ENCODE measurements at places on chromosomes 6 and 20.

DNA sequence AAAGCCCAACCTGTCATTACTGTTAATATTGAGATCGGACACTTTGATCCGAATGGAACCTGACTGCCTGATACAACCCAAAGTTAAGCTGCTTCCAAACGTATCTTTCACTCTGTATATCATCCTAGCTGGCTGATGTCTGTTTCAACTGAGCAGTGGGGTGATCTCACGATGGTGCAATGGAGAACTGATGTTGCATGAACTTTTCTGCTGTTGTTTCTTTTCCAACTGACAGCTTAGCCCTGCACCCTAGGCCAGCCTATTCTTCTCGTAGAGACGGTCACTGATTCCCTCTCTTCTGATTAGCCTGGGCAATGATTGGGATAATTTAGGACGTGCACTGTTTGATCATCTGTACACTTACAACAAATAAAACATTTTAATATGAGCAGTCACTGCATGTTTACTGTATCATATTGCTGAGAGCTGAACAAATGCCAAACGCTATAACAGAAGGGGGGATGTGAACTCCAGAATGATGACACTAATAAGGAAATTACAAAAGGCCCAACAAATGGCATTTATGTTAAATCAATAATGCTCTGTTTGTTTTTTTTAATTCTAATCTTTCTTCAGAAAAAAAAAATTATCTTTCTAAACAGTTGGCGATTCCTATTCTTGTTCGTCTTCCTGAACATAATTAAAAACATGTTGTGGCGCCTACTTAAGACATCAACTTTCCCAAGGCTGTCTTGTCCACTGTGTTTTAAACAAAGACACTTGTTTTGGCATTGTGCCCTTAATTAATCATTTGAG lies 184.8 kb downstream of the ZNF217 start:
- H3K36me3 ChIP-seq: no peaks in the 10 kb centered on the region
- DNase-seq: no peak
- H3K4me3 ChIP-seq: no peak overlapping the region
- no peak overlapping the region for H3K27ac ChIP-seq
- no peaks in the 10 kb centered on the region for H3K4me1 ChIP-seq
- no peaks in the 10 kb centered on the region for H3K27me3 ChIP-seq

- H3K27ac ChIP-seq: no peak overlapping the region
- H3K27me3 ChIP-seq: no peaks in the 10 kb centered on the region
These were observed 1102.1 kb upstream of the FLRT3 start for GRCh38 chr20:15439551-15439950.

- no peak overlapping the region for H3K27ac ChIP-seq
- no peaks in the 10 kb centered on the region for H3K27me3 ChIP-seq
These were observed 973.2 kb upstream of the SLC35B3 start for GRCh38 chr6:9408402-9409117.

- no peak for DNase-seq
- H3K27me3 ChIP-seq: no peaks in the 10 kb centered on the region
- H3K4me3 ChIP-seq: no peak overlapping the region
- no peak overlapping the region for H3K27ac ChIP-seq
- H3K36me3 ChIP-seq: no peaks in the 10 kb centered on the region
These were observed 60.9 kb downstream of the TULP4 start for GRCh38 chr6:158373214-158373613.

- H3K4me3 ChIP-seq: no peak overlapping the region
- no peak overlapping the region for H3K27ac ChIP-seq
- H3K27me3 ChIP-seq: no peaks in the 10 kb centered on the region
- DNase-seq: no peak
- H3K4me1 ChIP-seq: no peaks in the 10 kb centered on the region
- H3K36me3 ChIP-seq: no peaks in the 10 kb centered on the region
These were observed 4.1 kb downstream of the SPTLC3 start for GRCh38 chr20:13012886-13013285.

GRCh38 chr6:79469376-79470246 lies 67.6 kb downstream of the LCA5 start:
- no peak overlapping the region for H3K4me3 ChIP-seq
- H3K27ac ChIP-seq: no peak overlapping the region
- H3K4me1 ChIP-seq: no peaks in the 10 kb centered on the region
- DNase-seq: no peak
- H3K36me3 ChIP-seq: no peaks in the 10 kb centered on the region
- no peaks in the 10 kb centered on the region for H3K27me3 ChIP-seq

DNA sequence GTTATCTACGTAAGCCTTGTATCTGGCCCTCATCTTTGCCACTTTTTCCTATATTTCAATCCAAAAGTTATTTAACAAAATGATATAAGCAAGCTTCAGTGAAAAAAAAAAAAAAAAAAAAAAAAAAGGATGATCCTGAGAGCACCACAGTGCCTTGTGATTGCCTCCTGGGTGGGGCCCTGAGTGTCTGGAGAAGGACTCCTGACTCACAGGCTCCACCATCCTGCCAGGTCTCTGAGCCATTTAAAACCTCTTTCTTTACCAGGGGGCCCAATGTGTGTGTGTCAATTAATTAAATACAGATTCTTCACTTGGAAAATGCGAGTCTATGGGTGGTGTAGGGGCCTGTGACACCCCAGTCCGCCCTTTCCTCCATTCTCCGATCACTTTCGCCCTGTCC lies 105.2 kb downstream of the SMOC2 start:
- H3K4me3 ChIP-seq: no peak overlapping the region
- no peaks in the 10 kb centered on the region for H3K4me1 ChIP-seq
- no peak overlapping the region for H3K27ac ChIP-seq
- H3K27me3 ChIP-seq: peaks cover 10% of the 10 kb centered on the region
- H3K36me3 ChIP-seq: no peaks in the 10 kb centered on the region
- DNase-seq: no peak

DNA sequence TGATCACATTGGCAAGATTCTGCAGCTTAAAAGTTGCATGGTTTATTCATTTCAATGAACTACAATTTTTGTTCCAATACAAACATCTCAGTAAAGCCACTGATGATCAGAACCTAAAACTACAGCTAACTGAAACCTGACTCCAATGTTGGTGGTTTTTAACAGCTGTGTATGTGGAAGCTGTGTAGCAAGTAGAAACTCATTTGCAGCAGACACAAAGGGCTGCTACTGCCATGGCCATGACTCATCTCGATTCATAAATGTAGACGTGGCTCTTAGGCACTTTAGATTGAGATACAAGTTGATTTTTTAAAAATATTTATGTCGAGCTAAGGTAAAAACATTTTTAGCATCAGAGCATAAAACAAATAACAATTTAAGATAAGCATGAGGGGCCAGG lies 19.5 kb upstream of the MAP3K4 start:
- H3K27ac ChIP-seq: no peak overlapping the region
- no peak overlapping the region for H3K4me3 ChIP-seq
- no peaks in the 10 kb centered on the region for H3K36me3 ChIP-seq
- H3K27me3 ChIP-seq: no peaks in the 10 kb centered on the region

DNA sequence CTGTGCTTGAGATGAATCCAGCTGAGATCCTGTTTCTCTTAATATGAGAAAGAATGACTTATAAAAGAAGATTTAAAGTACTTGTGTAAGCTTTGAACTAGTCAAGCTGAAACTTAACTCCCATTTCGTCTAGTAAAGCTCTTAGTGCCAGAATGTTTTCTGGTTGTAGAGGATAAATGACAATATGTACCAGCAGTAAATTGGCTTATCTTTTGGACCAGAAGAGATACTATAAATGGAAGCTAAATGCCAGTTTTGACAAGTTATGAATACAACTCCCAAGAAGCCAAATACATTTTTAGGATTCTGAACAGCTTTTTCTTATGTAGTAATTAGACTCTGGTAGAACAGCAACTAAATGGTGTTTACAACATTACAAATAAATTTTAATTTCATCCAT lies 608.7 kb downstream of the EYS start:
- no peaks in the 10 kb centered on the region for H3K36me3 ChIP-seq
- DNase-seq: no peak
- H3K4me1 ChIP-seq: no peaks in the 10 kb centered on the region
- no peak overlapping the region for H3K27ac ChIP-seq

- no peaks in the 10 kb centered on the region for H3K4me1 ChIP-seq
- no peak for DNase-seq
- H3K27me3 ChIP-seq: peaks cover 7% of the 10 kb centered on the region
- H3K27ac ChIP-seq: no peak overlapping the region
- H3K4me3 ChIP-seq: no peak overlapping the region
These were observed 64.8 kb upstream of the NAA20 start for GRCh38 chr20:19952392-19952791.

- H3K27me3 ChIP-seq: peaks cover 30% of the 10 kb centered on the region
- no peaks in the 10 kb centered on the region for H3K4me1 ChIP-seq
- no peaks in the 10 kb centered on the region for H3K36me3 ChIP-seq
- no peak overlapping the region for H3K4me3 ChIP-seq
- H3K27ac ChIP-seq: no peak overlapping the region
These were observed 278.3 kb downstream of the SOX4 start for GRCh38 chr6:21871831-21872230.

DNA sequence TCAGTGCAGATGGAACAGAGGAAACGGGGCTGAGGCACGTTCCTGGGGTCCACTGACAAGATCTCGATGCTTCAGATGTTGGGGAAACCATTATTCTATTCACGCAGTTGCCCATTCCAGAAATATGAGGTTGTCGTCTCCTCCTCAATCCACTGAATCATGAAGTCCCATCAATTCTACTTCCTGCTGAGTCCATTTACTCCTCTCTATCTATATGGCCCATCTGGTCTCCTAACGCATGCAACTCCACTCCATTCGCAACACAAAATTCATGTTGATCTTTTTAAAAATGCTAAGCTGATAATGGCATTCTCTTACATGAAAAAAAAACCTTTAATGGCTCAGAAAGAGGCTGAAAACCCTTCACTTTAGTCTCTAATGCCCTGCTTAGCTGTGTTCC lies 37.5 kb downstream of the MAP3K5 start:
- H3K4me3 ChIP-seq: no peak overlapping the region
- H3K4me1 ChIP-seq: peaks cover 18% of the 10 kb centered on the region
- H3K27me3 ChIP-seq: no peaks in the 10 kb centered on the region
- no peaks in the 10 kb centered on the region for H3K36me3 ChIP-seq
- peak overlapping the region; percentile 50 for H3K27ac ChIP-seq

GRCh38 chr6:122264557-122264956 lies 134.9 kb upstream of the HSF2 start:
- H3K4me3 ChIP-seq: no peak overlapping the region
- H3K27ac ChIP-seq: no peak overlapping the region
- H3K27me3 ChIP-seq: no peaks in the 10 kb centered on the region
- H3K36me3 ChIP-seq: no peaks in the 10 kb centered on the region
- DNase-seq: no peak

DNA sequence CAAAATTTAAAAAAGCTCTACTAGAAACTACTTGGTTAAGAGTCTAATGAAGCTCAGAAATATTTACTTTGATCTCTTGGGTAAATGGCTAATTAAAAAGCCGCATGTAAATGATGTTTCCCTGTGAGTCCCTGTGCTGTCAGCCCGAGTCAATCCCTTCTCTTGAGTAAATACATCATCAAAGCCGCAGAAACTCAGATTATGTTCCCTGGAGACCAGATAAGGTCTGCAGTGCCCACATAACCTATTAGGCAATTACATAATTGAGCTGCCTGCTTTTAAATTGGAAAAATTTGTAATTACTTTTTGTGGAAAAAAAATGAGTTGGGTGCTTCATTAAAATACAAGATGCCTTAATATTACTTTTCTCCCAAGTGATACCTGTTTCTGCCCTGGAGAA lies 83.1 kb downstream of the KIZ start:
- no peaks in the 10 kb centered on the region for H3K4me1 ChIP-seq
- H3K4me3 ChIP-seq: no peak overlapping the region
- H3K27ac ChIP-seq: no peak overlapping the region

DNA sequence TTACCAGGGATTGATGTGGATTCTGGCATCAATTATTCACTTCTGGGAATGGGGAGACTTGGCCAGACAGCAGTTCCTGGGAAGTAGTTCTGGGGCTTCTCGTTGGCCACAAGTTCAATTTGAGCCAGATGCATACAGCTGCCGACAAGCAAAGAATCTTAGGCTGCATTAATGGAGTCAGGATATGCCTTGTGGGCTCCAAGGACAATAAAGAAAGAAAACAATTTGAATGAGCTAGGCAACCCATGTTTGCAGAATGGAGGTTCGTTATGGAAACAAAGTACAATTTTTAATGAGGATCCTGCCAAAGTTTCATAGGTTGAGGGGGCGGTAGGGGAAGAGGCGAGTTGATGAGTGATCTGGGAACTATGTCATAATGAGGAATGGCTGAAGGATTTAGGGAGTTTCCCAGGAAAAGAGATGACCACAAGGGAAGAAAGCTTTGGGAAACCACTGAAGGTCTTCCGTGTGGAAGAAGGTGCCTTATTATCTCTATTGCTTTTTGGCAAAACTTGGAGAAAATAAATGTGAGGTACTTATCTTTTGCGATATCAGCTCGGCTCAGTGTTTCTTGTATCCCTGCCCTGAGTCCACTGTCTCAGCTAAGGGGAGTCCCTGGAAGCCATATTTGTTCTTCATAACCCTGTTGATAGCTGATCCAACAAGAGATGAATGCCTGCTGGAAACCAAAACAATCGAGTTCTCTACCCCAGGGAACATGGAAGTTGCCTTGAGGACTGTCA lies 181.0 kb upstream of the ZNF217 start:
- no peaks in the 10 kb centered on the region for H3K4me1 ChIP-seq
- H3K27me3 ChIP-seq: no peaks in the 10 kb centered on the region
- no peak overlapping the region for H3K4me3 ChIP-seq

- no peak overlapping the region for H3K27ac ChIP-seq
- H3K4me1 ChIP-seq: no peaks in the 10 kb centered on the region
- H3K36me3 ChIP-seq: no peaks in the 10 kb centered on the region
- H3K27me3 ChIP-seq: peaks cover 10% of the 10 kb centered on the region
- no peak for DNase-seq
These were observed 27.6 kb upstream of the HLA-C start for GRCh38 chr6:31299511-31299910.
